ENCODE measurements at places on chromosomes 7 and 10. TPM values are rescaled to one million over a fixed set of nuclear protein-coding genes. Genes with fewer than 3 reads are reported as not detected.

The SSC4D gene
- 0.88 TPM for total RNA-seq

DNA sequence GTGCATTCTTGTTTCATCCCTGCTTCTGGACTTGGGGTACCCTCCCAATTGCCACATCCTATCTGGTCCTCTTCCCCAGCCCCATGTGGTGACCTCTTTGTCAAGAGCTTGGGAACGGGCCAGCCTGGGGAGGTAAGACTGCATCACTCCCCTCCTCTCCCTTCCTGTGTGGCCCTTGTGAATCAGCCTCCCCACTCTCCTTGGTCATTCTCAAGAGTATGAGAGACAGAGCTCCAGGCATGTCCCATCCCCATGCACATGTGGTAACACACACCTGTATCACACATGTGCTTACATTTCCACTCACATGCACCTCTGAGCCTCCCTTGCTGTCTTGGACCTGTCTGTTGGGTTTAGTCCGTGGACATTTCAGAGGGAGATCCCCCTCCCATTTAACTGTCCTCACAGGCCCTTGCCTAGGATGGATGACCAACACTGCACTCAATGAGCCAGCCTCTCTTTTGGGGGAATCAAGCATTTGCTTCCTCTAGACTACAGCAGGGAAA is 2.6 kb downstream of the MRPL43 start:
- DNase-seq, result no peak

The PNLIPRP1 gene
- not detected for total RNA-seq

DNA sequence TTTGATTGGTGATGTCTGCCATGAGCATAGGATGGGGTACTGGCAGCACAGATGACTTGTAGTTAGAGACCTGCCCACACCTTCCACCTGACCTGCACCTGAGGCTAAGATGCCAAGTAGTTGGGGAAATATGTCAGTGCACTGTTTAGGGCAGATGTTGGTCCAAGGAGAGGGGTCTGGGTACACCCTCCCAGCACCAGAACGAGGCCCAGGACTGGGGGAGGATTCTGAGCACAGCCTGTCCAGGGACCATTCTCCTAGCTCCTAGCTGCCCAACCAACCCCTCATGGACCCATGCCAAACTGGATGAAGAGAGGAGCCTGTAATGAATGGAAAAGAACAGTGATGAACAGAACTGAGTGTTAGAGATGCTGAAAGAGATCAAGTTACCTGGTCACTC is 28.0 kb downstream of the FRMPD2 start:
- DNase-seq, result no peak
